ENCODE measurements at places on chromosomes 3 and 15.

- DNase-seq, result no peak
Observed at GRCh38 chr3:99509224-99509623, 129.2 kb upstream of the COL8A1 start.

GRCh38 chr3:195201295-195201694, 69.7 kb downstream of the XXYLT1 start:
- no peak for DNase-seq

- DNase-seq, result no peak
Observed at GRCh38 chr15:93428150-93428549, 339.1 kb upstream of the RGMA start.

GRCh38 chr15:40008061-40008765, 30.8 kb downstream of the SRP14 start:
- DNase-seq, result no peak

- DNase-seq, result no peak
Observed at GRCh38 chr15:78065973-78066946, 11.3 kb downstream of the TBC1D2B start.

DNA sequence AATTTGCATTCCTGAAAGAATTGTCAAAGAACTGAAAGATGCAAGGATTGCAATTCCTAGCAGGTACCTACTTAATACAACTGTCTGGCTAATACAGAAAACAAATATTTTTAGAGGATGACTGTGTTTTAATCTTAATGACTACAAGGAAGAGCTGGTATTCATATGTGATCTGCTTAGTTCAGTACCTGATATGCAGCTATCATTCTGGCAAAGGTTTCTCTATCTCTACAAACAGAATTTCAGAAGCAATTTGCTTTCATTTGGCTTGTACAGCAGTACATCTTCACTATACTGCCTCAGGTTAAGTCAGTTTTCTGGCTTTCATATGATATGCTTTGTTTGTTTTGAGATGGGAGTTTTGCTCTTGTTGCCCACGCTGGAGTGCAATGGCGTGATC, 51.3 kb downstream of the TBL1XR1 start:
- DNase-seq, result no peak

DNA sequence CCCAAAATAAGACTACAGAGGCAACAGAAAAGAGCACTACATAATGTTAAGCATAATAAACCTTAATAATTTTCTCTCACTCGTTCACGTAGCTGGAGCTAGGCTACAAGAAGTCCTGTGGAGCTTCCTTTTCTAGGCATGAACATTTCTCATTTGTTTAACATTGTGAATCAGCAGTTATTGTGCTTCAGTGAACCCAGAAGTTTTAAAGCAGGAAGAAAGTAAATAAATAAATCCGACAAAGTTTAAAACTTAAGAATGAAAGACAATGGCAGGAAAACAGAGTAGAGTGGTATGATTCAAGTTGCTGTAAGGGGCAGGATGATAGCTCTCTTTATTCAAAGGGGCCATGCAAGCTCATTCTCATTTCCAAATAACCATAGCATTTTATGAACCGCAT, 191.8 kb downstream of the LSAMP start:
- DNase-seq, result no peak

Measured in SHP77 (cell line).